ENCODE measurements at places on chromosomes 1 and 21.

- DNase-seq: no peak
- no peak overlapping the region for H3K27ac ChIP-seq
- H3K4me1 ChIP-seq: no peaks in the 10 kb centered on the region
- no peaks in the 10 kb centered on the region for H3K36me3 ChIP-seq
- H3K27me3 ChIP-seq: peaks cover 8% of the 10 kb centered on the region
- no peak overlapping the region for H3K4me3 ChIP-seq
Measured at GRCh38 chr1:219880765-219881457, 47.4 kb downstream of the SLC30A10 start.

DNA sequence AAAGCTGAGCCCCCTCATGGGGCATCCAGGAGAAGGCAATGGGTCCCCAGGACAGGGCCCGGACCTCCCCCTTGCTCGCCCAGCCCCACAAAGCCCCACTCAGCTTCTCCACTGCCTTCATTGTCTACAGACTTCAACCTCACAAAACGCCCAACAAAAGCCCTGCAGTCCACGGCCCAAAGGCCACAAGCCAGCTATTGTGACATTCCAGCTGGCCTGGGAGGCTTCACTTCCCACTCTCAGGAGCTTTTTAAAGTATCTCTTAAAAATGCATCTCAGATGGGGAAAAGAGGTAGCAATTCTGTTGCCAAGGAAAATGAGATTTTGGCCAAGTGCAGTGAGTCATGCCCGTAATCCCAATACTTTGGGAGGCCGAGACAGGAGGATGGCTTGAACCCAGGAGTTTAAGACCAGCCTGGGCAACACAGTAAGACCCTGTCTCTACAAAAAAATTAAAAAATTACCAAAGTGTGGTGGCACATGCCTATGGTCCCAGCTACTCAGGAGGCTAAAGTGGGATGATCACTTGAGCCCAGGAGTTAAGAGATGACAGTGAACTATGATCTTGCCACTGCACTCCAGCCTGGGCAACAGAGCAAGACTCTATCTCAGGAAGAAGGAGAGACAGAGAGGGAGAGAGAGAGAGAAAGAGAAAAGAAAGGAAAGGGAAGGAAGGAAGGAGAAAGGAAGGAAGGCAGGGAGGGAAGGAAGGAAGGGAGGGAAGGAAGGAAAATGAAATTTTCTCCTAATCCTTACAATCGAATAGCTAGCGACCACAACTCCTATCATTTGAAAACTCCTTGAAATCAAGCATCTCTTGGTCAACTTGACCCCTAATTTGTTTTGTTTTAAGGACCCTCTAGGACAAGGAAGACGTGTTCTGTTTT lies 31.4 kb upstream of the TARDBP start:
- no peak overlapping the region for H3K27ac ChIP-seq
- peaks cover 7% of the 10 kb centered on the region for H3K4me1 ChIP-seq
- H3K27me3 ChIP-seq: peaks cover 27% of the 10 kb centered on the region
- H3K36me3 ChIP-seq: no peaks in the 10 kb centered on the region
- no peak for DNase-seq
- no peak overlapping the region for H3K4me3 ChIP-seq

- H3K4me1 ChIP-seq: peaks cover 18% of the 10 kb centered on the region
- H3K36me3 ChIP-seq: no peaks in the 10 kb centered on the region
- peaks cover 88% of the 10 kb centered on the region for H3K27me3 ChIP-seq
- H3K27ac ChIP-seq: no peak overlapping the region
Measured at GRCh38 chr1:228008391-228009115, 1.8 kb downstream of the WNT3A start.

DNA sequence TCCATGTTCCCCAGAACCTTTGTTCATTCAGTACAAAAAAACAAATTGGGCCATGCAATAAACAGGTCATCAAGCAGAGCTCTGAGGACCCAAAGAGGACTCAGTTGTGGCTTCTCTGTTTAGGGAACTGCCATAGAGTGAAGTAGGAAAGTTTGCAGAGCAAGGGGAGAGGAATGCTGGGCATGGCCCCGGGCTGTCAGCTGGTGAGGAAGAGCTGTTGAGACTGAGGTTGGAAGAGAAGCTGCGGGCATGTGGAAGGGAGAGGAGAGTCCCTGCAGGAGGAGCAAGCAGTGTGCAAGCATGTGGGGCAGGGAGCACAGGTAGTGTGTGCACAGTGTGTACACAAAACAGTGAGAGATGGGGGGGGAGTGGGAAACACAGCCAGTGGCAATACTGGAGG lies 71.8 kb downstream of the NTPCR start:
- H3K27ac ChIP-seq: no peak overlapping the region
- H3K27me3 ChIP-seq: no peaks in the 10 kb centered on the region
- peaks cover 38% of the 10 kb centered on the region for H3K36me3 ChIP-seq
- H3K4me1 ChIP-seq: peaks cover 4% of the 10 kb centered on the region

Data from mesenchymal stem cell (in vitro differentiated cells and primary cell).